ENCODE measurements at places on chromosomes 2 and 18. TPM values are rescaled to one million over a fixed set of nuclear protein-coding genes. Genes with fewer than 3 reads are reported as not detected.

DNA sequence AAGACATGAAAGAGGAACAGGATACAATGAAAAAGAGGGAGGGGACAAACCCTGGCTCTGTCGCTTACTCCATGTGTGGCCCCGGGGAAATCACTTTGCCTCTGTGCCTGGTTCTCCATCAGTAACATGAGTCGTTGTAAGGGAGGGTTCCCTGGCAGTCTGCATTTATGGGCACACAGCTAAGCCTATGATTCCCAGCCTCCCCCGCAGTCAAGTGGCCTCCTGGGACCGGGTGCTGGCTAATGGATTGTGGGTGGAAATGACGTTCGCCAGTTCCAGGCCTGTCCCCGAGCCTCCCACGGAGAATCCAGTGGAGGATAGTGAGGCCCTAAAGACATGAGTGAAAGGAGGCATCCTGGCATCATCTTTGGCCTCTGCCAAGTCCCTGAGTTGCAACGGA lies 42.7 kb downstream of the SFXN5 start:
- DNase-seq, result no peak
- H3K36me3 ChIP-seq, result no peaks in the 10 kb centered on the region
- H3K4me1 ChIP-seq, result peaks cover 22% of the 10 kb centered on the region
- H3K4me3 ChIP-seq, result no peak overlapping the region

DNA sequence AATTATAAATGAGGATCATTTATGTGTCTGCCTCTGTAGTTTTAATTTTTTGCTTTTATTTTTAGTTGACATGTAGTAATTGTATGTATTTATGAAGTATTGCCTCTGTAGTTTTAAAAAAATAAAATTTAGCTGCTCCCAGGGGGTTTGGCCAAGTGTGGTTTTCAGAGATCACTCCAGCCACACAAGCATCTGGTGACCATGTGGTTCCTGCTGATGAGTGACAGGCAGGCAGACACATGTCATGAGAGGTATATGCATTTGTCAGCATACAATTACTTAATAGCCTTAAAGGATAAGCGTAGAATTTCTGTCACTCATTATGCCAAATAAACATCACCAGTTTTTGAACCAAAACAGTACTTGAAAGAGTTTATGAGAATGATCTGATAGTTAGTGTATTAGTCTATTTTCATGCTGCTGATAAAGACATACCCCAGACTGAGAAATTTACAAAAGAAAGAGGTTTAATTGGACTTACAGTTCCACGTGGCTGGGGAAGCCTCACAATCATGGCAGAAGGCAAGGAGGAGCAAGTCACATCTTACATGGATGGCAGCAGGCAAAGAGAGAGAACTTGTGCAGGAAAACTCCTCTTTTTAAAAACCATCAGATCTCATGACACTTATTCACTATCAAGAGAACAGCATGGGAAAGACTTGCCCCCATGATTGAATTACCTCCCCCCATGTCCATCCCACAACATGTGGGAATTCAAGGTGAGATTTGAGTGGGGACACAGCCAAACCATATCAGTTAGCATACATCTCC lies 29.6 kb downstream of the MREG start:
- no peak for DNase-seq
- H3K4me3 ChIP-seq, result no peak overlapping the region
- no peaks in the 10 kb centered on the region for H3K4me1 ChIP-seq
- no peak overlapping the region for H3K27ac ChIP-seq

Gene WDSUB1
- total RNA-seq, result 11.3 TPM

DNA sequence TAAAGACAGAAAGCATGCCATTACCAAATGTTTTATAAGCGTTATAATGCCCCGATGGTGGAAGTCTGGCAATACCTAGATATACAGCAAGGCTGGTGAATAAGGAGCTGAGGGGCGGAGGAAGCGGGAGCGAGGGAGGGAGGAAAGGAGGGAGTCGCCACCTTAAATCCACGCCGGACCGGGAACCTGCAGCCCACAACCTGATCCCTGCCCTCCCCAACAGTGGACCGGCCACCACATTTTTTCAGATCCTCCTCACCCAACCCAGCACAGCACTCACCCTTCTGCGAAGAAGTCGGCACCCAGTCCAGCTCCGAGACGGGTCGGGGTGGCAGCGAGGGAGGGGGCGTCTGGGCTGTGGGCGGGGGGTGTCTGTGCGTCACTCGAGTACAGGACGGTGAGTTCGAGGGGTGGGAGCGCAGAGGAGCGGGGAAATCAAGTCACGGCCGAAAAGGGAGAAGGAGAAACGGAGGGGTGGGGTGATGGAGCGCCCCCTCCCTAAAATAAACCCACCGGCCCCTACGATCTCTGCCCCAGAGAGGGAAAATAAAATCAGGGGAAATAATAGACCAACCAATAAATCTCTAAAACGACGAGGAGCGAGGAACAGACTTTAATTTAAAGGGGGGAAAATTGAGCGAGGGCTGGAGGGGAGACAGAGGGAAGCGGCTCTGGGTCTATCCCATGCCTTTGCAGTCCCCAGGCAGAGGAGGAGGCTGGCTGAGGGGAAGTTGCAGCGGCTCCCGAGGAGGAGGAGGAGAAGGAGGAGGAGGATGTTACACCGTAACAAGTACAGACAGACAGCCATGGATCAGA lies 96.5 kb upstream of the SERTAD2 start:
- no peaks in the 10 kb centered on the region for H3K27me3 ChIP-seq
- H3K4me1 ChIP-seq, result peaks cover 30% of the 10 kb centered on the region
- peak overlapping the region; percentile 98 for H3K27ac ChIP-seq
- peak overlapping the region; percentile 69 for H3K4me3 ChIP-seq
- peak; percentile 64 for DNase-seq
- H3K36me3 ChIP-seq, result no peaks in the 10 kb centered on the region

Gene SNORC
- total RNA-seq, result 2.2 TPM

GRCh38 chr2:240998995-240999791 lies 775 bp downstream of the SNED1 start:
- H3K4me3 ChIP-seq, result peak overlapping the region; percentile 55
- H3K36me3 ChIP-seq, result peaks cover 11% of the 10 kb centered on the region
- peak overlapping the region; percentile 48 for H3K27ac ChIP-seq
- peaks cover 27% of the 10 kb centered on the region for H3K27me3 ChIP-seq
- DNase-seq, result peak; percentile 81

Gene NYAP2
- 1.0 TPM for total RNA-seq

- no peaks in the 10 kb centered on the region for H3K36me3 ChIP-seq
- no peaks in the 10 kb centered on the region for H3K4me1 ChIP-seq
- no peak overlapping the region for H3K4me3 ChIP-seq
- H3K27me3 ChIP-seq, result no peaks in the 10 kb centered on the region
These were observed 181.3 kb upstream of the ZNF521 start for GRCh38 chr18:25533218-25533617.

DNA sequence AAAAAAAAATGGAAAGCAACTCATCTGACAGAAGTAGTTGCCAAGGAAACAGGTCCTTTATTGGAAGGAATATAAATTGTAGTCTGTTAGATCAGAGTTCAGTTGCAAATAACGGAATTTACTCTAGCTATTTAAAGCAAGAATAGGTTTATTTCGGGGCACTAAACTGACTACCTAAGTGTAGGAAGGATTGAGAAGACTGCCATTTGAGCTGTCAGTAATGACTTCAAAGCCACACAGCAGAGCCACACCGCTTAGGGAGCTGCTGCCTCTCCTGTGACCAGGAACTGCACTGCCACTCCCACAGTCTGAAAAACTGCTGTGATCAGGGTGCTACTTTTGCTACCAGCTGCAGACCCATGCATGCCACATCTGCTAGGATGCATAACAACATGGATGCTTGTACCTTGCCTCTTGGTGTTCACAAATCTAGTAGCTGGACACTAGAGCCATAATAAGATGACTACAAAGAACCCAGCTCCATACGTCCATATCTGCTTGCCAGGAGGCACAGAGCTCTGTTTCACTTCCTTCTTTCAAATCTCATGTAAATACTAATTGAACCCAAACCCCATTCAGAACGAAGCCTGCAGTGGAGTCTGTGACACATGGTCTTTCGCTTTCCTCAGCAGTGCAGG lies 2.2 kb downstream of the DSG2 start:
- no peaks in the 10 kb centered on the region for H3K4me1 ChIP-seq
- H3K36me3 ChIP-seq, result no peaks in the 10 kb centered on the region
- no peak for DNase-seq
- no peak overlapping the region for H3K4me3 ChIP-seq

DNA sequence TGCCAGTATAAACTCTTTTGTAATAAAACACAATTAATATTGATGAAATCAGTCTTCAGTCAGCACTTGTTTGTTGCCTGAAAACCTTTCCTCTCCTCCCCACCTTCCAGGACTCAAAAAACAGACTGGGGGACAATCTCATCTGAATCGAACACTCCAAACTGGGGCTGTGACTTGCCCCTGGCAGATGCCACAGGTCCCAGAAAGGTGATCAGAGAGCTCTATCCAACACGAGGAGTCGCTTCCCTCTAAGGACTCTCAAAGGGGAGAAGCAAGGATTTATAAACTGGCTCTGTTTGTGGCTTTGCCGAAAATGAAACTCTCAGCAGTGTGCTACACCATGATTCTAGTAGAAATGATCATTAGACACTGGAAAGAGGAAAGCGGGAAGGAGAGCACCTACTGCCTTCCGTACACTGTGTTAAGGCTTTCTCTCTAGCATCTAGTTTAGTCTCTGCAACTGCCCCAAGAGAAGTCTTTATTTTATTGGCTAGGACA lies 199.2 kb downstream of the TGIF1 start:
- DNase-seq, result no peak
- no peak overlapping the region for H3K4me3 ChIP-seq
- H3K27ac ChIP-seq, result no peak overlapping the region
- peaks cover 19% of the 10 kb centered on the region for H3K4me1 ChIP-seq
- no peaks in the 10 kb centered on the region for H3K36me3 ChIP-seq
- no peaks in the 10 kb centered on the region for H3K27me3 ChIP-seq

GRCh38 chr2:146365041-146365440 lies 1479.8 kb upstream of the ACVR2A start:
- no peaks in the 10 kb centered on the region for H3K4me1 ChIP-seq
- H3K27ac ChIP-seq, result no peak overlapping the region
- DNase-seq, result no peak
- H3K36me3 ChIP-seq, result no peaks in the 10 kb centered on the region
- H3K4me3 ChIP-seq, result no peak overlapping the region
- no peaks in the 10 kb centered on the region for H3K27me3 ChIP-seq

Gene LAMA1
- 4.7 TPM for total RNA-seq
